Uterus (tissue), 4 donors: ENCODE measurements at places on chromosomes 7 and 10.

DNA sequence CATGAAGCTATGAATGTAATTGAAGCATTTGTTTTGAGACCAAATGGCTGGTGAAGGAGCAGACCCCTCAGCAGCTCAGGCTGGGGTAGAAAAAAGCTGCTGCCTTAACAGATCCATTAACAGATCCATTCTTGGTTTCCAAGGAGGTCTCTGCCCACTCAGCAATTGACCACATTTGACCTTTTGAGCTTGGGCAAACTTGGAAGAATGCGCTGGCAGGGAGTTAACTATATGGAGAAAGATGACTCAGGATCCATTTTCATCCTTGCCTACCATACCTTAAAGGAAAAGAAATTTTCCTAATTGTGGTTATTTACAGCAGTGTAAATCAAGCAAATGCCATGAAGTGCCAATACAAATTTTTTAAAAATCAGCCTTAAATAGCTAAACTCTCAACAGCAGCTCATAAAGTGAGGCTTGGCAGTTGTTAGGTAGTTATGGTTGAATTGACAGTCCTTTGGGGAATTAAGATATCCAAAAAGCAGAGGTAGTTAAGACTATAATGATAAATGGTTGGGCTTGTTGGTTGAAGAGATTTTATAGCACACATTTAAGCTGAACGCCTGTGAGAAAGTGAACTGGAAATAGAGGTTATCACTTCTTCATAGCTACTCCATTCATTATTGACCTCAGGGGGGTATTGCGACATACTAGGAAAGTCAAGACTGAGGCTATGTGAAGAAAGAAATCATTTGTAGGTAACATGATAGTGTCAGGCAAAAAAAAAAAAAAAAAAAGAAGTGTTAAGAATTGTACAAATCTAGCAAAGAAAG is 83.9 kb downstream of the MKX start:
- no peak for DNase-seq

DNA sequence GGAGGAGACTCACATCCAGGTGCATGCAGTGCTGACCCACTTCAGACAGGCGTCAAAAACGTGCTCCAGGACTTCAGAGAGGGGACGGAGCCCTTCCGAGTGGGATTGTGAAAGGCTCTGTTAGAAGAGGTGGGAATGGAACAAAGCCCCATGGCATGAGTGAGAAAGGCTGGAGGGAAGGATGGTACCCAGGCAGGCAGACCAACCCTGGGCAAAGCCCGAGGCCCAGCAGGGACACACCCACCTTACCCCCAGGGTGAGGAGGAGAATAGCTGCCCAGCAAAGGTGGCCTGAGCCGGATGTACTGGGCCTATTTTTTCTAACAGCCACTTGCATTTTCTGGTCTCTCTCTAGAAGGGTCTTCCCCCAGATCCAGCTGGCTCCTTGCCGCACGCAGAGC is 14.8 kb downstream of the CHAT start:
- no peak for DNase-seq

- no peak for DNase-seq
These were observed 3.7 kb downstream of the MEOX2 start for GRCh38 chr7:15682751-15683245.

DNA sequence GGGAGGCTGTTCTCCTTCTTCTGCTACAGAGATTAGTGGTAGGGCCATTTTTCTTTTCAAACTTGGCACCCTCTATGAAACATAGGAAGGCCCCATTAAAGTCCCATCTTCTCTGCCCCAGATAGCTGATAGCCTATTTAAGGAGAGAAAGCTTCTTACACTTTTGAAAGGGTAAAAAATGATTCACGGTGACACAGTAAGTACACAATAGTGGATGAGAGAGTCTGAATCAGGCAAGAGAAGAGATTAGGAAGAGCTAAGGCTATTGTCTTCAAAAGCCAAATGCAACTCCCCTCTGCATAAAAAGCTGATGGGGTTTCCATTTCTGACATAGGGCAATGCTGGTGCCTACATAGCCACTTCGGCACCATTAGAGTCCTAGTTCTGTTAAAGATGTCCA is 3.6 kb downstream of the INA start:
- DNase-seq, result no peak

DNA sequence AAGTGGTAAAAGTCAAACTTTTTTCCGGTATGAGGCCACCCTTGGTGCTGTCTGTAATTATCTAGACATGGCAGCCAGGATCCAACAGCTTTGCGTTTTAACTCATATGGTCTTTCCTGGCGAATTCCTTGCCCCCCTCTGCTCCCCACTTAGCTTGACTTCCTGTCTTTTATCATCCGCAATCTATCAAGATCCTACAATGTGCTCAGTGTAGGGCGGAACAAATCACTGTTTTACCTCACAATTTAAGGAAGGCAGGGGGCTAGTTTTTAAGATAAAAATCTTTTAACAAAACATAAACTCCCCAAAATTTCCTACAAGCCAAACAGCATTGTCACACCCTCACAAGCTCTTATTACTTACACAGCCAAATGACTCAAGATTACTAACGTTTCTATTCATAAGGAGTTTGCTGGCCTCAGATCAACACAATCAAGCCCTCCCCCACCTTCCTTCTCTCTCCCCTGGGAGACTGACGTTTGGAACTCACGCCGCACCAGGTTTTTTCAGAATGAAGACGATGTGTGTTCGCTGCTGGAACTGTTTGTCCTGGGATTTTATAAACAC is 1.3 kb upstream of the CDK14 start:
- DNase-seq, result peak; percentile 54

DNA sequence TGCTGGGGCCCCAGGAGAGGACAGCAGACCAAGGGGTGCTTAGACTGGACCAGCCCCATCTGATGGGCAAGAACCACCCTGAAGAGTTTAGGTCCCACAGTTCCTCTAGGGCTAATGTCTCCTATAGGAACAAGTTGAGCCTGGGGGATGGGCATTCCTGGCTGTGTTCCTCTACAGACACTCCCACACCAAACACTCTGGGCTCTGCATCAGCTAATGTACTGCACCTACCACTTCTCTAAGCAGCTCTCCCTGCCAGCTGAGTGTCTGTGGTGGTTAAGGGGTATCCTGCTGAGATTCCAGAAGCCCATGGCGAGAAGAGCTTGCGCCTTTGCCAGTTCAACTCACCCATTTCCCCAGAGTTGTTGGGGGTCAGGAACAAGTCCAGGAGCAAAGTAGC is 284.1 kb upstream of the CSTF2T start:
- DNase-seq, result no peak

DNA sequence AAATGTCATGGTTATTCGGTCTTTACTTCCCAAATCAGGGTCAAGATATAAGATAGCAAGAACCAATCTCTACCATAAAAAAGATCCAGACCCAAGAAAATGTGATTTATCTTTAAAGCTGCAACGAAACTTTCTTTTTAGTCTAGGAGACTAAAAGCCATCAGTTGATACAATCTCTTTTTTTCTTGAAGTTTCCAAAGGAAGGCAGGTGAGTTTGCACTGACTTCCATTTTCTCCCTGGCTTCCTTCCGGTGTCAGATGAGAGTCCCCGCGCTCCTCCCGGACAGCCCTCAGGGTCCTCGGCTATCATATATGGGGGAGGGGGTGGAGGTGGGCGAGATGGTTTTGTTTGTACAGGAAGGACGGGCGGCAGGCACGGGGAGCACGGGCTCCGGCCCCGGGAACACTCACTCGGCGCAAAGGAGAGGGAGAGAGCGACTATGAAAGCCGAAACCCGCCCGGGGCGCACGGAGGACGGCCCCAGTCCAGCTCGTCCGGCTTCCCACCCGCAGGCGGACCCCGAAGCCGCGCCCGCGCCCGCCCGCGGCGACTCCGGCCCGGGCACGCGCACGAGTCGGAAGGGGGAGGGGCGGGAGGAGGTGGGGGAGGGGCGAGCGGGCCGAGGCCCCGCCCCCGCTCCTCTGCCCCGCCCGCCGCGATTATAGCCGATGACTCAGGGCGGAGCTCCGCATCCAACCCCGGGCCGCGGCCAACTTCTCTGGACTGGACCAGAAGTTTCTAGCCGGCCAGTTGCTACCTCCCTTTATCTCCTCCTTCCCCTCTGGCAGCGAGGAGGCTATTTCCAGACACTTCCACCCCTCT is at the start of gene BAG3:
Gene BAG3, plus strand, starts transcription at position 689 of the 822 bp plus-strand sequence. CDS start 296 bp downstream, outside the sequence.
- peak; percentile 95 for DNase-seq

- no peak for DNase-seq
These were observed 149.1 kb upstream of the ADO start for GRCh38 chr10:62655337-62655994.

DNA sequence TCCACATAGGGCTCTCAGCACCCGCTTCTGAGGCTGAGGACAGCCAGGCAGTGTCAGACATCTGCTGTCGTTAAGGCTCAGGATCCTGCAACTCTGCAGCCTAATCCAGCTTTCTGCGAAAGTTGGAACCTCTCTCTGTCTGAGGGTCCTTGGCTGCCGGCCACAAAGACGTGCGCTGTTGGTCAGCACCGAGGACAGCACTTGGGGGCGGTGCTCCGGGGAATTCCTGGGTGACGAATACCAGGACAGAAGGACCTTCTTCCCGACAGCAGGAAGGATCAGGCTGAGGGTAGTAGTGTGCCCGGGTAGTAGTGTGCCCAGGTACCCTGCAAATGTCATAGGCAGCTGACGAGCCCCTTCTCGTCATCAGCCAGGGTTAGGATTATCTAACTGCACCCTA is 16.0 kb upstream of the RASGEF1A start:
- DNase-seq, result no peak

DNA sequence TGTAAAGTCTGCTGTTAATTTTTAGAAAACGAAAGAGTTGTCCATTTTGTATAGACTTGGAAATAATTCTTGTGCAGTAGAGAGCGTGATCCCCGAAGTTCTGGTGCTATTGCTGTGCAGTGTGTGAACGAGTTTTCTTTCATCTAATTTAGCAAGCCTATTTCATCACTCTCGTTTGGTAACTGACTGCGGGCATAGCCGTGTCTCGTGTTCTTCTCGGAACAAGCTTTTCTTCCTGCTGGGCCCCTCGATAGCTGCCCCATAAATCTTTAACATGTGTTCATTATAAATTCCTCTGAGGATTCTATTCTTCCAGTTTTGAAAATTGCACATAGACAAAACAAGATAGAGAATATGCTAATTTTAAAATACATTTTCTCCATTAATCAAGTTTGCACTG is 622.0 kb upstream of the PFKP start:
- no peak for DNase-seq

GRCh38 chr7:997404-998395 is 14.7 kb downstream of the CYP2W1 start:
- DNase-seq, result no peak

DNA sequence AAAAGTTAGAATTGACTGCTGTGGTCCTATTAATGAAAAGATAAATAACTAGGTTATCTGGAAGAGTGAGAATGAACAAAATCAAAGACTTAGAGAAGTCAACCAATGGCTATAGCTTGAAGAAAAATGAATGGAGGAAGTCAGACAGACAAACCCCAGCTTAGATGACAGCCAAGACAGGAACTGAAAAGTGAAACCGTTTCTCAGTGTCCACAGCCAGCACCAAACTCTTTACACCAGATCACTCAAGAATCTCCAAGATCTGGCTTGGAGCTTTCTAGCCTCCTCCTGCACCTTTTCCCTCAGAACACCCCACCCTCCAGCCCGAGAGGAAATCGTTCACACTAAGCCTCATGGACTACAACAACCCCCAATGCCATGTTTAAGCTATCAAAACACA is 167.0 kb downstream of the SFMBT2 start:
- no peak for DNase-seq

GRCh38 chr10:3325954-3326750 is 153.6 kb upstream of the PITRM1 start:
- DNase-seq, result no peak

DNA sequence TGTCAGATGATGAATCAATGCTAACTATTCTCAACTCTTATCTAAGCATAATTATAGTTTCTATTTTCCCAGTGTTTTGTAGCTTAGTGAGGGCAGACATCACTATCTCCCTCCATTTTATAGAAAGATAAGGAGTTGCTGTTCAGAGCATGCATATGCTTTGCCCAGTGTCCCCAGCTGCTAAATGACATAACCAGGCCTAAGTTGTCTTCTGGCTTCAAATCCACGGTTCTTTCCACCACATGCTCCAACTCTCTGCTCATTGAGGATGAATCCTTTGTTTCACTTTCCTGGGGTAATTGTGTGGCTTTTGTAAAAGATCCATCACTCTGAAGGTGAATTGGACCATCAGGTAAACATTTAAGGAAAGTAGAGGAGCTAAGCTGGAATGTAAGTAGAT is 134.0 kb downstream of the SNX10 start:
- no peak for DNase-seq

DNA sequence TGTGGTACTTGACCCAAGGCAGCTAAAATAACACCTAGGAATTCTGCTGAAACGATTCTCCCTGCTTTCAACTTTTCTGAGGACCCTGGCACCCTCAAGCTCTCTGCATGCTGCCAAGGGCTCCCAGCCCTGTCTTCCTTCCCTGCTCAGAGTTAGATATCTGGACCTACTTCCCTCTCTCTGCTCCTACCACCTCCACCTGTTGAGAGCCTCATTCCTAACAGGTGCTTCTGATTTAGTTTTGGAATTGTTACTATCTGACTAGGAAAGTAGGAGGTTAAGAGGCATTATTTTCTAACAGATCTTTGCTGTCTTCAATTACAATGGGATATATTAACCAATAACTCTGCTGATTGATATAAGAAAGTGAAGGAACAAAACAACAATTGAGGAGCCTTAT is 253.8 kb downstream of the FZD1 start:
- no peak for DNase-seq

- DNase-seq, result peak; percentile 34
These were observed 88.3 kb downstream of the CABCOCO1 start for GRCh38 chr10:61750943-61751471.

DNA sequence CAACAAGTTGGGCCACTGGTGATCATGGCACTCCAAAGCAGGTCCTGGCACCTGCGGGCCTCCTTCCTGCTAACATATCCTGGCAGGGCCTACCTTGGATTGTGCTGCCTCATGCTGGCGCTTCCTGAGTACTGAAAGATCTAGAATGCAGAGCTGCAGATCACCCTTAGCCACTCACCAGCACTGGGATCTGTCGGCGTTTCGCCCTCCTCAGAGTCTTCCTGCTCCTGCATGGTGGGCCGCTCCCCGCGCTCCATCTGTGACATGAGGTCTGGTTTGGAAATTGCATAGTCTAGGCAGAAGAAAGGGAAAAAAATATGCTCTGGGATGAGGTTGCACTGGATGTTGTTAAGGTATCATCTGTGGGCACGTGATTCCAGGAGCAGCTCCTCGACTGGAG is 10.0 kb downstream of the ZNF777 start:
- no peak for DNase-seq

DNA sequence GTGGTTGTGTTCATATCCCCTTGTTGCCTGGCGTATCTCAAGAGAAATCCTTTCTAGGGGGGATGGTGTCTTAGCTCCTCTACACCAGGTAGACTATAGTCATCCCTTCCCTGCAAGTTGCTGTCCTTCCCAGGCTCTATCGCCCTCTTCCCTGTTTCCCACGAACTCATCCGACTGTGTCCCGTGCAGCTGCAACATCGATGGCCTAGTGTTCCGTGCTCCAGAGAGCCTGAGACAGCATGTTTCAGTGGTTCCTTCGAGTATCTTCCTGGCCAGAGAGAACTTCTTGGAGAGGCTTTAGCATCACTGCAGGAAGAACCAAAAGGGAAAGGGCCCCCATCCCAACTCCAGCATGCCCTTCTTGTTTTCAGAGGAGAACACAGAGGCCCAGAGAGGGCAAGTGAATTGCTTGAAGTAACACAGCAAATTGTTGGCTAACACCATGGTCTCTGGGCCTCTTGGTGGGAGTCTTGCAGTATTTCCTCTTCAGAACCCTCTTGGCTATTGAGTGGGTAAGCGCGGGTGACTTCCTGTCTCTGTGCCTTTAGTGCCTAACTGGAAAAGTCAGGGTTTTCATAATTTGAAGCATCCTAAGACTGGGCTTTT is 162.9 kb downstream of the RGS10 start:
- no peak for DNase-seq

GRCh38 chr7:90654718-90655427 is 58.8 kb downstream of the CDK14 start:
- no peak for DNase-seq

- DNase-seq, result no peak
These were observed 577.1 kb downstream of the PARD3 start for GRCh38 chr10:34237898-34238455.
